ENCODE measurements at places on chromosomes 5 and 9.

DNA sequence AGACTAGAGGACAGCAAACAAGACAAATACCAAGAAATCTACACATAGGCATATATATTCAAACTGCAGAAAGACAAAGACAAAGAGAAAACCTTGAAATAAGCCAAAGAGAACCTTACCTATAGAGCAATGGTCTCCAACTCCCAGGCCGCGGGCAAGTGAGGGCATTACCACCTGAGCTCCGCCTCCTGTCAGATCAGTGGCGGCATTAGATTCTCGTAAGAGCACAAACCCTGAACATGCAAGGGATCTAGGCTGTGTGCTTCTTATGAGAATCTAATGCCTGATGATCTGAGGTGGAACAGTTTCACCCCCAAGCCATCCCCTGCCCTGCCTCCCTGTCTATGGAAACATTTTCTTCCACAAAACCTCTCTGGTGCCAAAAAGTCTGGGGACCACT lies 101.0 kb upstream of the MRPS30 start:
- DNase-seq, result no peak

- no peak for DNase-seq
Measured at GRCh38 chr5:7329141-7329540, 66.8 kb upstream of the ADCY2 start.

DNA sequence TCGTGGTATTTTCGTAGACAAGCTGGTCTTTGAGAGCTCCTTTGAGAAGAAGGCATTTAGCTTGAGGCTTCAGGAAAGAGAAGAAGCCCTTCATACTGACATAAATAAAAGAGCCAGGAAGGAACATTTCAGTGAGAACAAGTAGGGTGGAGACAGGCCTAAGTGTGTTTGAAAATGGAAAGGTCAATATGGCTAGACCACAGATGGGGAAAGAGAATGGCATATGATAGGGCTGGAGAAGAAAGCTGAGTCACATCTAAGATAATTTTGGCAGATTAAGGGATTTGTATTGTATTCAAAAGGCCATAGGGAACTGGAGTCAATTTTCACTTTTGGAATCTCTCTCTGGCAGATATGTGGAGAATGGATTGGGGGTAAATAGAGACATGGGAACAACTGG lies 374.9 kb downstream of the TMEM38B start:
- no peak for DNase-seq

DNA sequence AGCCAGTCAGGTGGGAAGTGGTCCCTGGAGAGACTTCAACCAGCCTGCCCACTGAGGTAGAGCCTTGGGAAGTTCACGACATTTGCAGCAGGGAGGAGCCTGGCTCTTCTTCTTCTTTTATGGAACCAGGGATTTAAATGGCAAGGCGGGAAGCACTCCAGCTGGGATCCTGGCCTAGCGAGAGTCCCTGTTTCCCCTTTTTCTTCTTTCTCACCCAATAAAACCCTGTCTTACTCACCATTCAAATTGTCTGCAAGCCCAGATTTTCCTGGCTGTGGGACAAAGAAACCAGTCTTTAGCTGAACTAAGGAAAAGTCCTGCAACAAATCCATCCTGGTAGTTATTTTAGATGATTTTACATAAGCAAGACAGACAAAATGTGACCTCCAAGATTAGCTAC lies 503.7 kb downstream of the CDH10 start:
- no peak for DNase-seq

DNA sequence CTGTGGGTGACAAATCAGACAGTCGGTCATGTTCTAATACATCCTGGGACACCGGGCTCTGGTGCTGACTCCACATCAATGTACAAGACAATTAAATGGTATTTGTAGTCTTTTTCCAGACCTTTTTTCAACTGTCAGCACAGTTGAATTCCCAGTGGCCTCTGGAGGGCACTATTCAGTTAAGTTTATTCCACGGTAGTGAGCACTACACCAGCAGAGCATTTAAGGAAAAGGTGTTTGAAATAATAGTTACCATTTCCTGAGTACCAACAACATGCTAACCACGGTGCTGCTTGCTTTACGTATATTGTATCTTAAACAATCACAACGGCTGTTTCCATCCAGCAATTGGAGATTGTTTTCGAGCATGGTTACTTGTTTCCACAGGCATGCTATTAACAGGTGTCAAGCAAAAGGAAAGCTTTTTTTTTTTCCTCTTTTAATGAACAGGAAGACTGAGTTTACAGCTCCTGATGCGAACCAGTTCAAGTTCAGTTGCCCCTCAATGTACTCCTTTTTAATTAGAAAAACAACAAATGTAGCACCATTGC lies 186.7 kb downstream of the PDZD2 start:
- peak; percentile 35 for DNase-seq

DNA sequence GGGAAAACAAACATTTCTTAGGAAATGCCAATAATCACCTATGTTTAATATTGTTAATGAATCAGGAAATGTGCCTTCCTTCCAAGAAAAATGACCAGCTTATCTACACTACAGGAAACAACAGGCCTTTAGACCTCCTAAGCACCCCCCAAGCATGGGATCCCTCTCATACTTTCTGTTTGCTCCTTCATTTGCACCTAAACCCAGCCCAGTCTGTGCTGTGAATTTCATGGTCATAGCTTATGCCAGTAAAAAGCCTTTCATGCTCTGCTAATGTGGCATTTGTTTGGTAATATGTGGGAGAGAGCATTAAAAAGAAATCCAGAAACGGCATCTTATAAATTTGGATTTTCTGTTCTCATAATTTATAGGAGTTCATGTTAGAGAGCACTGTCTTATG lies 511.1 kb downstream of the EBF1 start:
- DNase-seq, result no peak

- no peak for DNase-seq
Measured at GRCh38 chr5:55325621-55326020, 17.8 kb downstream of the MTREX start.

- DNase-seq, result no peak
Measured at GRCh38 chr5:155872629-155873220, 454.2 kb upstream of the SGCD start.

GRCh38 chr5:179288101-179288808 lies 57.0 kb downstream of the ADAMTS2 start:
- DNase-seq, result no peak

- no peak for DNase-seq
Measured at GRCh38 chr5:158301186-158301585, 442.2 kb upstream of the CLINT1 start.

DNA sequence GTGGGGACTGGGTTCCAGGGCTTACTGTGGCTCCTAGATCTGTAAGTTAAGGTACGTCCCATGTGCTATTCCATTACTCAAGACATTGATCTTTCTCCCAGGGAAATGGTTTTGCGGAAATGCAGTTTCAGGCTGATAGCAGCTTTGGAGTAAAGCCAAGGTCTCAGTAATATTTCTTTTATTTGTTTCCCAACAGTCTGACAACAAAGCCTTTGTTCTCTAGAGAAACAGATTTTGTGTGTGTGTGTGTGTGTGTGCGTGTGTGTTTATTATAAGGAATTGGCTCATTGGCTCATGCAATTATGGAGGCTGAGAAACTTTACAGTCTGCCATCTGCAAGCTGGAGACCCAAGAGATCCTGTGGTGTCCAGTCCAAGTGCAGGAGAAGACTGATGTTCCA lies 12.1 kb upstream of the POC5 start:
- DNase-seq, result no peak

DNA sequence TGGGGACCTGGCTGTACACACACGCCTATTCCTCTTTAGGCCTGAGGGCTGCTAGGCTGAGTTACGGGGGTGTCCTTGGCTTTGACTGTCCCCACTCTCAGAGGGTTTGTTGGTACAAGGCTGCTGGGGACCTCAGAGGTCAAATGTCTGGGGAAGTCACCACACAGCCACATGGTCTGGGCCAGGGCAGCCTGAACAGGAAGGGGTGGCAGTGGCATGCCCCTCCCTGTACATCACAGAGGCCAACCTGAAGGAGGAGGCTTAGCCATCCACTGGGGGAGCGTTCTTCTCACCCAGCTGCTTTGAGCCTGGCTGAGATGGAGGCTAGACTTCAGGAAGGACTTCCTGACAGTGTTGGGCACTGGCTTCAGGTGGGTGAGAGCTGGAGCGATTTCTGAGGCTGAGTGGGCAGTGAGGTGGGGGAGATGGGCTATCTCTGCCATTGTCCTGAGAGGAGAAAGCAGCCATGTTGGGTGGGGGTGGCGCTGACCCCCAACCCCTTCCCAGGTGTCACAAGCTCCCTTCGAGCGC lies 36.3 kb downstream of the CXXC5 start:
- DNase-seq, result no peak

- DNase-seq, result no peak
Measured at GRCh38 chr9:87333802-87334201, 163.9 kb upstream of the DAPK1 start.

- no peak for DNase-seq
Measured at GRCh38 chr5:73682176-73682575, 56.2 kb downstream of the ARHGEF28 start.

GRCh38 chr5:31809050-31809870 lies 170.3 kb downstream of the PDZD2 start:
- DNase-seq, result peak; percentile 13

GRCh38 chr5:125175348-125176004 lies 429.0 kb upstream of the ZNF608 start:
- DNase-seq, result no peak

GRCh38 chr9:78295177-78295575 lies 1.7 kb upstream of the PSAT1 start:
- no peak for DNase-seq

- peak; percentile 59 for DNase-seq
Measured at GRCh38 chr5:39475881-39476842, 51.4 kb upstream of the DAB2 start.

DNA sequence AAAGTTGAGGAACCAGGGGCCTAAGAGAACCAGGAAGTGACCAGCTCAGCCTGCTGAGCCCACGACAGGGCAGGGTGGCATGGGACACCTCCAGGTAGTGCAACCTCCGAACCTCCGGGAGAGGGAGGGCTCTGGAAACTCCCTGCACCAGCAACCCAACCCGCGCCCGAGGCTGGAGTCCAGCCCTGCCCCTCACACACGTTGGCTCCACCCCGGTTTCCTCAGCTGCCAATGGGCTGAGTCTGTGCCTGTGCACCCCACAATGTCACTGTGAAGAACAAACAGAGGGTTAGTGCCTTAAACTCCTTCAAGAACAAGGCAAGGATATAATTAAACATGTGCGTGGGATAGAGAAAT lies 17.0 kb upstream of the UNC5A start:
- no peak for DNase-seq

DNA sequence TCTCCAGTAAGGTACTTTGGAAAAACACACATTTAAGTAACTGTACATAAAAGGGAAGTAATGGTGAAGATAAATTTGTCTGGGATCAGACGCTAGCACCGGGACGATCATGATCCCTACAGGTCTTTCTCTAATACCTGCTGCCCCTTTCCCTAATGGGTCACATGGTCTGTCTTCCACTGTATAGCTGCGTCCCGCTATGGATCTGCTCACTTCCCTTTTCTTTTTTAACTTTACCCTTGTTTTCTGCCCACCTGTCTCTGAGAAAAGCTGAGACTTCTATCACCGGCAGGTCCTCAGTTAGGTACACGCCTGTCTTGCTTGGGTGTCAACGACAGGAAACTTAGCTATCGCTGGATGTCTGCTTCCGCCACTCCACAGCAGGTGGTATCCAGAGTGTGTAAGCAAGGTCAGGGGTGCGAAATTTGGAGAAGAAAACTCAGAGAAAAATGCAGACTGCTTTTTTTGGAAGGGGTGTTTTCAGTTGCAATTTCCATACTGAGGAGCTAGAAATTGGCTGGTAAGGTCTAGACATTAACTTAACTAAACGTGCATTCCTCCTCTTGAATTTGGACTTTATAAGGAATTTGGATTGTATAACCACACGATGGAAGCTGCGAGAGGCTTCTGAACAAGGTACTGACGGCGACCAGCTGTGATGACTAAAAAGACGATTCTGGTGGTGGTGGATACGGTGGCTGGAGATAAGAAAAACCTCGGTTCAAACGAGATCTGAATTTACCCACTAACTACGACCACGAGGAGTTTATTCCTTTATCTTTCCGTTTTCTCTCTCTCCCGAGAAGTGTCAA lies 1.1 kb upstream of the ICE1 start:
- no peak for DNase-seq

- no peak for DNase-seq
Measured at GRCh38 chr5:5398071-5398470, 24.4 kb upstream of the ICE1 start.

Measured in SJSA1 (cell line).